Large intestine (tissue), 12 donors: ENCODE measurements at places on chromosomes 13 and 19. TPM values are rescaled to one million over a fixed set of nuclear protein-coding genes. Genes with fewer than 3 reads are reported as not detected.

RFPL4A gene
- polyA plus RNA-seq: 0.15 TPM

CASP14 gene
- not detected for polyA plus RNA-seq

DNA sequence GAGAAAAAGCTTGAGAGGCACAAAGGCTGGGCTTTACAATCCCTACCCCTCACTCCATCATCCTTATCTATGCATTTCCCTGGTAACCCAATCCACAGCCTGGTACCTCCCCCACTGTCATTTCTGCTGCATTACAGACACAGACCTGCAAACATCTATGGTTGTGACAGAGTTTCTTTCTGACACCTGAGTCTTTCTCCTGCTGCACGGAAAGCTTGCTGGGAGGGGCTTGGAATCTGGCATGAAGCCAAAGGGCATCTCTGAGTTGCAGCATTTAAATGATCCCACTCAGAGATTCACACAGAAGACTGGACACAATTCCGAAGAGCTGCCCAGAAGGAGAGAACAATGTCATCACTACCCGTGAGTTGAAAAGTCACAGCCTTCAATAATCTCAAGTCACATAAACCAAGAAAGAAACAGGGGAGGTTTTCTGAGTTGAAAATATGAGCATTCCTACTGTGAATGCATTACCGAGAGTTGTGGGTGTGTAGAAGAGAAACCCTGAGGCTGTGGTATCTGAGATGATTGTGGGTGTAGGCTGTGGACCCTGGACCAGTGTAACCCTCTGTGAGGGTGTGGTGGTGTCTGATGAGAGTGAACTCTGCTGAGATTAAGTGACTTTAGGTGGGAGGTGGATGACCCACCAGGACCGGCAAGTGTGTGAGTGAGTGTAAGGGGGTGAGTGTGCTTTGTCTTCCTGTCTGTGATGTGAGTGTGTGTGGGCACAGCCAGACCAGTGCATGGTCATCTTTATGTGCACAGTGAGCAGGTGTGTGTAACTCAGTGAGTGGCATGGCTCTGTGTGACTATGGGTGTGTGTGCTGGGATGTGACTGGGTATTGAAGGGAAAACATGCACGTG lies at the start of gene LGALS14:
TSS of gene LGALS14 (plus strand) at position 301 of the 864 bp plus-strand sequence. CDS start at position 349, 48 bp downstream.
- peak; percentile 18 for DNase-seq

DNA sequence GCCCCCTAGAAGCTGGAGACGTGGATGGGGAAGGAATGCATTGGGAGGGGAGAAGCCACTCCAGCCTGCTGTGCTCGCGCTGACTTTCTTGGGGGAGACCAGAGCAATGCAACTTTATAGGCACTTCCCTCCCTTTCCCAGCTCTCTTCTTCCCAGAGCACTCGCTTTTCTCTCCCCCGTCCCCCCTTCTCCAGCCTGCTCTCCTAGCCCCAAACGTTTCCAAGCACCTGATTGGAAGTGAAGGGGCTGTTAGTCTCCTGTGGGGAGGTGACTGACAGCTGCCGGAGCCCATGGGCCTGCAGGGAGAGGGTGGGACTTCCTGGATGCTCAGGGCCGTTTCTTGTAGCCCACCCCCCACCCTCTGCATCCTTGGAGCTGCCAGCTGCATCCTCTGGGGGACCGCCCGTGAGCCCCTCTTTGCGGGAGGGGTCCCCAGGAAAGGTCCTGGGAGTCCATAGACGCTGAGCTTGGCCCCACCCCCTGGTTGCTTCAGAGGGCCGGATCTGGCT lies 2.5 kb downstream of the HDGFL2 start:
- peak; percentile 37 for DNase-seq

- DNase-seq: no peak
Measured at GRCh38 chr19:10173527-10173926, 21.2 kb downstream of the DNMT1 start.

GRCh38 chr19:42378225-42379215 lies 11.6 kb downstream of the CNFN start:
- DNase-seq: peak; percentile 90

GRCh38 chr13:112845511-112846144 lies 123.4 kb upstream of the MCF2L start:
- DNase-seq: no peak

DNA sequence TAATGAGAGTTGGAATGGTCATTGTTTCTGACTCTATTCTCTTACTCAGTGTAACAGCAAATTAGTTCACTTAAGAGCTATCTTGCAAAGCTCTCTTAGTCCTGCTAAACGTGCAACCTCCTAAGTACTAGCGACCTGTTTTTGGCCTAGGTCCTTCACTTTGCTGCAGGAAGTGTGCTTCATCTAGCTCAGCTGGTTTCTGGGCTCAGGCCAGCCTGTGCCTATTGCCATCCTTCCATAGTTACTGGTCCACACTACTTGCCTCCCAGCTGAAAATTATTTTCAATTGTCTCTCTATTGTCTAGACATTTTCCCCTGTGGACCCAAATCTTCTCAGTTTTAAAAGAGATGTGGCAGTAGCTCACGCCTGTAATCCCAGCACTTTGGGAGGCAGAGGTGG lies 561.3 kb downstream of the FGF9 start:
- DNase-seq: no peak

GRCh38 chr13:50745542-50746115 lies 97.9 kb downstream of the DLEU7 start:
- DNase-seq: no peak

- peak; percentile 47 for DNase-seq
Measured at GRCh38 chr19:41934849-41935374, 6.7 kb upstream of the ERFL start.

GRCh38 chr13:77298426-77298825 lies 28.5 kb downstream of the MYCBP2 start:
- DNase-seq: no peak

- peak; percentile 86 for DNase-seq
Measured at GRCh38 chr19:15180451-15181390, 20.1 kb downstream of the NOTCH3 start.

DNA sequence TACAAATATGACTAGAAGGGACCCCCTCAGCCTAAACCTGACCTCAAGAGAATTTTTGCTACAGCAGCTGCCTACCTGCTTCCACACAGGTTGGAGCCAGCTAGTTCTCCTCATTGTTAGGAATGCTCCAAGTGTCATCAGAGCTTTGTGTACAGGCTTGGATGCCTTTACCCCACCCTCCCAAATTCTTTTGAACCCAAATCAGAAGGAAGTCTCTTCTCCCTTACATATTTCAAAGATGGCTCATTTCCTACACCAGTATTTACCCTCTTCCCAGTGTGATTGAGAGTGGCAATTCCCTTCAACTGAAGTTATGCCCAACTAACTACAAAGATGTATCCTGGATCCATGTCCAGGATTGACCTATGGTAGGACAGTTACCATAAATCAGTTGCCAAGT lies 323.2 kb downstream of the OXGR1 start:
- no peak for DNase-seq

GRCh38 chr19:29583196-29583999 lies 22.7 kb upstream of the POP4 start:
- no peak for DNase-seq

- DNase-seq: no peak
Measured at GRCh38 chr13:95870421-95870820, 182.8 kb downstream of the UGGT2 start.

DNA sequence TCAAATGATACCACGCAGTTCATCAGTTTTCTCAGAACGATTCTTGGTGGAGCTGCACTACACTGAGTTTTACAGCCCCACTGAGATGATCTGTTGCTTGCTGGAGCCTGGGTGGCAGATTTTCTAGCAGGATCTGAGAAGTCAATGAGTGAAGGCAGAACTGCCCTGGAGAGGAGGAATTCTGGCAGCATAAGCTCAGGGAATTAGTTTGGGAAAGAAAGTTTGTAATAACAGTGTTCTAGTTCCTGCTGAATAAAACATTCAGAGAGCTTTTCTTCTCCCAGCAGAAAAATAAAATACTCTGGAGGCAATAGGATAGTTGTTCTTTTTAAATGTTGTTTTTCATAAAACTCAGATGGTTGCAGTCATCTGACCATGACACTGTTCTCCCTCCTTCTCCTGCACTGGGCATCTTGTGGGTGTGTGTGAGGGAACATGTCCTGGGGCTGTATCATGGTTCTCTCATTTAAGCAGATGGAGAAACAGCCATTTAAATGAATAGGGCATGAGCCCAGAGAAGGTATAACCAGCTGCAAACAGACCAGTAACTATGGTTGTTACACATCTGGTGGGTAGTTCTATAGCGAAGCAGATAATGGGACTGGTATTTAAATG lies 29.6 kb downstream of the OLFM4 start:
- no peak for DNase-seq
